ENCODE measurements at places on chromosomes 7 and 10. TPM values are rescaled to one million over a fixed set of nuclear protein-coding genes. Genes with fewer than 3 reads are reported as not detected.

Gene BTBD16
- not detected for total RNA-seq

- H3K36me3 ChIP-seq = no peaks in the 10 kb centered on the region
- no peaks in the 10 kb centered on the region for H3K4me1 ChIP-seq
- DNase-seq = no peak
- H3K4me3 ChIP-seq = no peak overlapping the region
Observed at GRCh38 chr7:99767662-99768061, 16.3 kb downstream of the CYP3A4 start.

- peak; percentile 81 for DNase-seq
- H3K27ac ChIP-seq = peak overlapping the region; percentile 37
- H3K4me3 ChIP-seq = no peak overlapping the region
- H3K36me3 ChIP-seq = no peaks in the 10 kb centered on the region
- H3K27me3 ChIP-seq = peaks cover 11% of the 10 kb centered on the region
- H3K4me1 ChIP-seq = peaks cover 15% of the 10 kb centered on the region
Observed at GRCh38 chr7:158955146-158955870, 99.0 kb downstream of the DYNC2I1 start.

DNA sequence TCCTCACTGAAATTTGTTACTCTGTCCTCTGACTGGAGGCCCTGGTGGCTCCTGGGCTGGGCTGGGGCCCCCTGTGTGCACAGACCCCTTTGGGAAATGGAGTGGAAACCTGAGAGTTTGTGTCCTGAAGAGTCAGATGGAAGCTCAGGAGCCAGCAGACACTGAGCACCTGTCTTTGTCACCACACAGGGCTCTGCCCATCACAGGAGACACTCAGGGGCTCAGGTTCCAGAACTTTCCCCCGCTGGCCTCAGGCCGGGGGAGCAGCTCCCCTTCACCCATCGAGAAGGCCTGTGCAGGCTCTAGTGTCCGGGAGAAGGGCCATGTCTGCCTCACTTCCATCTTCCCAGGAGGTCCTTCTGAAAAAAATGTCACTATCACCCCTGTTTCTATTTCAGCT lies 22.3 kb upstream of the PITRM1 start:
- no peaks in the 10 kb centered on the region for H3K36me3 ChIP-seq
- H3K4me1 ChIP-seq = peaks cover 12% of the 10 kb centered on the region
- no peaks in the 10 kb centered on the region for H3K27me3 ChIP-seq
- no peak overlapping the region for H3K27ac ChIP-seq

DNA sequence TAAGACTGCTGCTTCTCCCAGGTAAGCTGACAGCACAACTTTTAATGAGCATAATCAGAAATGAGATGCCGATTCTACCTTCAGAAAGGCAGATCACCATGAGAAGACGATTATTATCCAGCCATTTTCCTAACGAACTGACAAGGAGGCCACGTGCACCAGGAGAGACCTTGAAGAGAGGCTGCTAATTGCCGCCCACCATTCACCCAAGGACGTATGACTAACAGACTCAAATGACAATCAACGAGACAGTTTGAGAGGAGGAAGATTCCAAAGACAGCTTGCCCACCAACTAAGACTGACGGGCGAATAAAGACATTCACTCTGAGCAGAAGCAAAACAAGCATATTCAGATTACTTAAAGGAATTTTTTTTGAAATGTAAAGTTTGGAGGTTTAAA lies 301.9 kb upstream of the TAC1 start:
- no peaks in the 10 kb centered on the region for H3K27me3 ChIP-seq
- H3K4me3 ChIP-seq = no peak overlapping the region
- H3K27ac ChIP-seq = no peak overlapping the region
- H3K36me3 ChIP-seq = no peaks in the 10 kb centered on the region
- DNase-seq = no peak

- no peak overlapping the region for H3K4me3 ChIP-seq
- no peaks in the 10 kb centered on the region for H3K36me3 ChIP-seq
- no peak overlapping the region for H3K27ac ChIP-seq
- no peaks in the 10 kb centered on the region for H3K27me3 ChIP-seq
Observed at GRCh38 chr7:84693483-84693882, 493.4 kb downstream of the SEMA3D start.

DNA sequence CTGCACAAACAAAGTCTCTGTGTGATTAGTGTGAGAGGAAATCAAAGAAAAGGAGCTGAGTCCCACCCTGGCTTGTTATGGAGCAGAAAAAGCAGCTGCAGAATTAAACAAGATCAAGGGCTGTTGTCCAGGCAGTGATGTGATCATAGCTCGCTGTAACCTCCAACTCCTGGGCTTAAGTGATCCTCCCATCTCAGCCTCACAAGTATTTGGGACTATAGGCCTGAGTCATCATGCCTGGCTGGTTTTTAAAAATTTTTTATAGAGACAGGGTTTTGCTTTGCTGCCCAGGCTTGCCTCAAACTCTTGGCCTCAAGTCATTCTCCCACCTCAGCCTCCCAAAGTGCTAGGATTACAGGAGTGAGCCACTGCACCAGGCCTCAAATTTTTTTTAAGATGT lies 88.9 kb downstream of the IPMK start:
- H3K36me3 ChIP-seq = no peaks in the 10 kb centered on the region
- H3K27ac ChIP-seq = no peak overlapping the region
- DNase-seq = no peak
- H3K27me3 ChIP-seq = no peaks in the 10 kb centered on the region
- H3K4me3 ChIP-seq = no peak overlapping the region

DNA sequence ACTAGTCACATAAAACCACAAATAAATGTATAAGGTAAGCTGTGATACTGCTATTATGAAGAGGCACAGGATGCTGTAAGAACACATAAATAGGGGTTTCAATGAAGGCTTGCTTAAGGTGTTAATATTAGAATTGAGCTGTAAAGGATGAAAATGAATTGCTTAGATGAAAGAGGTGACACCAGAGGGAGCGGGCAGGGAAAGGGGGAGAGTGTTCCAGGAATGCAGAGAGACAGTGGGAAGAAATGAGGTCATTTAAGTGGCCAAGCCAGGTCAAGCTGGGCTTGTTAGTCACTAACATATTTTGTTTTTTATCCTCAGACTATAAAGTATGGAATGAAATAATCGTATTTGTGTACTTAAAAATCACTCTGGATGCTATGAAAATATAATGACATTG lies 193.5 kb downstream of the NRG3 start:
- no peaks in the 10 kb centered on the region for H3K4me1 ChIP-seq
- H3K36me3 ChIP-seq = no peaks in the 10 kb centered on the region
- DNase-seq = no peak
- H3K27me3 ChIP-seq = no peaks in the 10 kb centered on the region
- H3K27ac ChIP-seq = no peak overlapping the region

Measured in sigmoid colon (tissue), 7 donors.